ENCODE measurements at places on chromosomes 6 and 20.

- no peak for DNase-seq
Observed at GRCh38 chr6:135043364-135043763, 11.3 kb downstream of the HBS1L start.

- no peak for DNase-seq
Observed at GRCh38 chr6:166853371-166854325, 102.7 kb downstream of the RNASET2 start.

GRCh38 chr6:100288311-100288710, 176.4 kb downstream of the SIM1 start:
- DNase-seq: no peak

GRCh38 chr20:18005170-18005989, 36.6 kb downstream of the MGME1 start:
- DNase-seq: no peak

GRCh38 chr20:2708665-2709064, 16.1 kb downstream of the EBF4 start:
- DNase-seq: no peak

- DNase-seq: no peak
Observed at GRCh38 chr20:32606107-32606506, 21.0 kb upstream of the NOL4L start.

DNA sequence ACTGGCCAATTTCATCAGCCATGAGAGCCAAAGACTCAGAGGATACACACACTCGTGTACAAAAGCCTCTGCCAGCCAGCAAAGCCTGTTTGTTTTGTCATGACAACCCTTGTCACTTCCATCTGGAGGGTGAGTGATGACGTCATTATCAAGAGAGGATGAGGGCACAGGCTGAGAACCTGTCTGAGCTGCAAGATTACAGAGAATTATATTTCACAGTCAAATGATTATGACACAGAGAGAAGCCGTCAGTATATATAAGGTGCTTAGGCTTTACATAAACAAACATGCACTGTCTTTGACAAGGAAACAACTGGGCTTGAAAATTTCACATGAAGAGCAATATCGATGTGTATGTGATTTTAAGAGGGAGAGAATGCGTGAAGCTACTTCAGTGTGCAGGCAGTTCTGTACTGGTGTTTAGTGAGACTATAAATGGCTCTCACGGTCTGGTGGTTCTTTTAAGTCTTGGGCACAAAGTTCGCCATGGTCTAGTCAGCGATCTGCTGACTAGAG, 36.5 kb upstream of the BCLAF1 start:
- peak; percentile 21 for DNase-seq

DNA sequence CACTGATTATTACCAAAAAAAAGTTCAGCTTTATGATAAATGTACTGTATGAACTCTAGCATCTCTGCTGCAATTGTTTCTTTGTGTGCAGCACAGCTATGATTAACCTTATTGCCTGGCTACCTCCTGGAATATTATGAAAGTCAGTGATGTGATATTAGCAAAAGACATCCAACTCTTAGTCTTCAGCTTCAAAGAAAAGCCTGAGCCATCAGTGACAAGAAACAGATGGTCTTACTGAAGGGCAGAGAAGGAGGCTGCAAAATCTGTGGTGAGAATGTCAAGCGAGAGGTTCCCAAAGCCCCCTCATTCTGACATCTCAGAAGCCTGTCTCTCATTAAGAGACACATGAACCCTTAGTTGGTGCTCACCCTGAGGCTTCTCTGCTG, 89.4 kb upstream of the TNFAIP3 start:
- DNase-seq: no peak

GRCh38 chr6:7201732-7202541, 94.2 kb downstream of the RREB1 start:
- DNase-seq: no peak

DNA sequence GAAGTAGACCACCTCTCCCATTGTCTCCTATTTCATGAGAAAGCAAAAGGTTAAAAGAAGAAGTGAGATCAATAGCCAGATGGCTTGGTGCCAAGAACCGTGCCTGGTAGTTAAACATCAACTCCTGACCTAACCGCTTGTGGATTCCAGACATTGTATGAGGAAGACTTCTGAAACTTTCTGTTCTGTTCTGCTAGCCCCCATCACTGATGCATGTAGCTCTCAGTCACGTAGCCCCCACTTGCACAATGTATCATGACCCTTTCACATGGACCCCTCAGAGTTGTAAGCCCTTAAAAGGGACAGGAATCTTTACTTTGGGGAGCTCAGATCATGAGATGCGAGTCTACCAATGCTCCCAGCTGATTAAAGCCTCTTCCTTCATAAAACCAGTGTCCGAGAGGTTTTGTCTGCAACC, 301.2 kb downstream of the RNGTT start:
- DNase-seq: no peak
